ENCODE measurements at places on chromosomes 13 and 19. TPM values are rescaled to one million over a fixed set of nuclear protein-coding genes. Genes with fewer than 3 reads are reported as not detected.

SPC24 gene
- total RNA-seq: 0.98 TPM

CASP14 gene
- total RNA-seq: not detected

RASAL3 gene
- total RNA-seq: 76.2 TPM

GRCh38 chr19:53102756-53103233 lies 427 bp downstream of the ZNF160 start:
- peaks cover 35% of the 10 kb centered on the region for H3K4me1 ChIP-seq
- H3K36me3 ChIP-seq: peaks cover 23% of the 10 kb centered on the region
- no peaks in the 10 kb centered on the region for H3K27me3 ChIP-seq
- H3K27ac ChIP-seq: peak overlapping the region; percentile 93
- no peak for DNase-seq
- H3K4me3 ChIP-seq: peak overlapping the region; percentile 87

GRCh38 chr13:84405286-84405685 lies 523.0 kb upstream of the SLITRK1 start:
- no peak for DNase-seq
- H3K36me3 ChIP-seq: no peaks in the 10 kb centered on the region
- no peak overlapping the region for H3K27ac ChIP-seq
- H3K27me3 ChIP-seq: no peaks in the 10 kb centered on the region

DNA sequence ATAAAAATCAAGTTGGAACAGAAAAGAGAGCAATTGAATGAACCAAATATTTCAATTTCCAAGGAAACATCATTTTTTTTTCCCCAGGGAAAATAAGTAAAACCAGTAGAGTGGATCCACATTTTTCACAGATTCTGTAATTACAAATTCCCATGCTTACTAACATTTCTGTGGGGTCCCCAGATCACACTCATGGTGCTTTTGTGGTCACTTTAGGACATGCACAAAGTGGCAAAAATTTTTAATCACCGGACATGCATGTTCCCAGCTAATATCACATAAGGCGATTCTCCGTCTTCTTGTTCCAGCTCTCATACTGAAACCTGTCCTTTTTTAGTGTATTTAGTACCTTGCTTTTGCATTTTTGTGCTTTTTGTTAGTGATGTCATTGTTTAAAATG lies 748.2 kb upstream of the SLITRK1 start:
- no peak overlapping the region for H3K27ac ChIP-seq
- no peak overlapping the region for H3K4me3 ChIP-seq
- H3K27me3 ChIP-seq: no peaks in the 10 kb centered on the region

DNA sequence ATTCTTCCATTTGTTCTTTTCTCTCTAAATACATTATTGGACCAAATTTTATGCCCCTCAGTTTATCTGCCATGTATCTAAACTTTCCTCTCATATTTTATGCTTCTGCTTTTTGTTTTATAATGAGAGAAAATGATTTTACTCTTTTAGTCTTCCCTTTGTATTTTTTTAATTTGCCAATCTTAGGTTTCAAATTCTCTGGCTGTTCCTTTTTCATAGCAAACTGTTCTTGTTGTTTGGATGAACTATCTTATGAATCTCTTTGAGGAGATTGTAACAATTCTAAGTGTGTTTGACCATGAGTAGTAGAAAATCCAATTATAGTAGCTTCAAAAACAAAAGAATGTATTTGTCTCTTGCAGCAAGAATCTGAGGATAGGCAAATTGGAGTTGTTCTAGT lies 290.5 kb downstream of the NDFIP2 start:
- no peak overlapping the region for H3K4me3 ChIP-seq
- no peaks in the 10 kb centered on the region for H3K4me1 ChIP-seq
- no peak overlapping the region for H3K27ac ChIP-seq
- H3K27me3 ChIP-seq: peaks cover 2% of the 10 kb centered on the region
- H3K36me3 ChIP-seq: peaks cover 1% of the 10 kb centered on the region

GRCh38 chr13:77338329-77338728 lies 11.4 kb upstream of the MYCBP2 start:
- peak overlapping the region; percentile 79 for H3K4me3 ChIP-seq
- H3K36me3 ChIP-seq: no peaks in the 10 kb centered on the region
- DNase-seq: no peak
- peak overlapping the region; percentile 95 for H3K27ac ChIP-seq

- peaks cover 2% of the 10 kb centered on the region for H3K27me3 ChIP-seq
- H3K36me3 ChIP-seq: no peaks in the 10 kb centered on the region
- H3K4me1 ChIP-seq: no peaks in the 10 kb centered on the region
- H3K4me3 ChIP-seq: no peak overlapping the region
- DNase-seq: no peak
Measured at GRCh38 chr13:110216006-110216397, 91.0 kb downstream of the COL4A1 start.

DNA sequence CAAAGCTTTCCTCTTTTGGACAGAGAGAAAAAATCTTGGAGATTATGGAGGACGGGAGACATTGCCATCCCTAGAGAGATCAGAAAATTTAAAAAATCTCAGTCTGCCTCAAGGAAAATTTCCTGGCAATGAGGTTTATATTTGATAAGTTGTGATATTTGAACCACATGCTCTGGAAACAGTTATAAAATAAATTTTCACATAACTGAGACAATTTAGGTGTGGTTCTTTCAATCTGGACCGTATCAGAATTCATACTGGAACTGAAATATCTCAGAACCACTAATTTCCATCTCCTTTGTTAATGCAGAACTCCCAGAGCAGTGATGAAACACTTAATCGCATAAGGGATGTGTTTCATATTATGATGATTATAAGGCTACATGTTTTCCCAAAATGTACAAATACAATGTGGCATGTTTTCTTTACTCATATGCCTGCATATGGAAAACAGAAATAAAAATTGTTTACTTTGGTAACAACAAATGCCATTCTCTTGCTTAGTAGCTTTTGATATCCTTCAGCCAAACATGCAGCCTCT lies 13.7 kb downstream of the UBE2L5 start:
- no peak overlapping the region for H3K4me3 ChIP-seq
- peaks cover 22% of the 10 kb centered on the region for H3K4me1 ChIP-seq
- no peak for DNase-seq
- no peaks in the 10 kb centered on the region for H3K27me3 ChIP-seq
- H3K27ac ChIP-seq: no peak overlapping the region

Data from activated B cell treated with CpG ODN at 0.5 μM for 24 hours (primary cell).